Cardiac septum (tissue), 1 donor: ENCODE measurements at places on chromosomes 16 and 17. TPM values are rescaled to one million over a fixed set of nuclear protein-coding genes. Genes with fewer than 3 reads are reported as not detected.

Gene C1QL1
- total RNA-seq: 0.97 TPM

Gene SULT1A4
- 3.2 TPM for total RNA-seq

Gene NOXO1
- not detected for total RNA-seq

Gene TNFSF13
- total RNA-seq: 4.9 TPM

Gene CACNG5
- not detected for total RNA-seq

Gene CCDC102A
- total RNA-seq: 5.5 TPM

Gene DNAH9
- total RNA-seq: not detected

DNA sequence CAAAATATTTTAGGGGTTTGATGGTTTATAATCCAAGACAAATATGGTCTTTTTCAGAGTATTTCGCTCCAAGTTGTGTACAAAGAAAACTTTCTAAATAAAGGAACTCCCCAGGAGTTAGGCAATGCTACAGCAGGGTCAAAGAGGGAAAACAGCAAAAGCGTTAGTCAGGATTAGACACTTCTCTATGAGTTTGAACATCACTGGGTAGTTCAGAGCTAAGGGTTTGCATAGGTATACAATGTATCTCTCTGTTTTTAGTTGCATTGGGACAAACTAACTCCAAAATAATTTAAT is 34.8 kb downstream of the FAM20A start:
- no peak for DNase-seq

DNA sequence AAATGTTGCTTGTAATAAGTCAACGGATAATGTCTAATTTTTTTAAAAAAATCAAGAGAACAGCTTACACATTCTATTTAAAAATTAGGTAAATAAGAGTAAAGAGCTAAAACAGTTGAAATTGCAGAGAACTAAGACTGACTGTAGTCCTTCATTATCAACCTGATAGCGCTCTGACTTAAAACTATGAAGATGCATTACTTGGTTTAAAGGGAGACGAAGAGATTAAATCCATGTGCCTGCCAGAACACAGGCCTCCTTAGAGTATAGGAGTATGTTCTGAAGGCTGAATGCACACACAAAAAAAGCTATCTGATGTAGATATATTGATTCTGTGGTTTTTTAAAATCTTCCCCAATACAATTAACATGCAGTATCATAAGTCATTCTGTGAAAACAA is 28.5 kb downstream of the GLG1 start:
- DNase-seq: no peak

DNA sequence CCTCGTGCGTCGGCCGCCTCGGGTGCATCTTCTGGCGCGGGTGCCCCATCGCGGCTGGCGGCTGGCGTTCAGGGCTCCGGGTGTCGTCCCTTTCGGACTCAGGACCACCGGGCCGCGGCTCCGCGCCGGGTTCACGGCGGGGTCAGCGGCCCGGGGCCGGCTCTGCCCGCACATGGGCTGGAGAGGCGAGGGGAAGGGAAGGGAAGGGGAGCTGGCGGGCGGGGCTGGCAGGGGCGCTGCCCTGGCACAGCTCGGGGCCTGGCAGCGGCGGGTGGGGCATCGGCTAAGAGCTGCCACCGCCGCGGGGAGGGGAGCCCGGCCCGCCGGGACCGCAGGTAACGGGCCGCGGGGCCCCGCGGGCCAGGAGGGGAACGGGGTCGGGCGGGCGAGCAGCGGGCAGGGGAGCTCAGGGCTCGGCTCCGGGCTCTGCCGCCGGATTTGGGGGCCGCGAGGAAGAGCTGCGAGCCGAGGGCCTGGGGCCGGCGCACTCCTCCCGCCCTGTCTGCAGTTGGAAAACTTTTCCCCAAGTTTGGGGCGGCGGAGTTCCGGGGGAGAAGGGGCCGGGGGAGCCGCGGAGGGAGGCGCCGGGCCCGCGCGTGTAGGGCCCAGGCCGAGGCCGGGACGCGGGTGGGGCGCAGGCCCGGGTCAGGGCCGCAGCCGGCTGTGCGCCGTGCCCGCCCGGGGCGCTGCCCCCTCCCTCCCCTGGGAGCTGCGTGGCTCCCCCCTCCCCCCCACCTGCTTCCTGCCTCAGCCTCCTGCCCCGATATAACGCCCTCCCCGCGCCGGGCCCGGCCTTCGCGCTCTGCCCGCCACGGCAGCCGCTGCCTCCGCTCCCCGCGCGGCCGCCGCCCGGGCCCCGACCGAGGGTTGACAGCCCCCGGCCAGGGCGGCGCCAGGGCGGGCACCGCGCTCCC is 646 bp downstream of the HIC1 start:
- no peak for DNase-seq

DNA sequence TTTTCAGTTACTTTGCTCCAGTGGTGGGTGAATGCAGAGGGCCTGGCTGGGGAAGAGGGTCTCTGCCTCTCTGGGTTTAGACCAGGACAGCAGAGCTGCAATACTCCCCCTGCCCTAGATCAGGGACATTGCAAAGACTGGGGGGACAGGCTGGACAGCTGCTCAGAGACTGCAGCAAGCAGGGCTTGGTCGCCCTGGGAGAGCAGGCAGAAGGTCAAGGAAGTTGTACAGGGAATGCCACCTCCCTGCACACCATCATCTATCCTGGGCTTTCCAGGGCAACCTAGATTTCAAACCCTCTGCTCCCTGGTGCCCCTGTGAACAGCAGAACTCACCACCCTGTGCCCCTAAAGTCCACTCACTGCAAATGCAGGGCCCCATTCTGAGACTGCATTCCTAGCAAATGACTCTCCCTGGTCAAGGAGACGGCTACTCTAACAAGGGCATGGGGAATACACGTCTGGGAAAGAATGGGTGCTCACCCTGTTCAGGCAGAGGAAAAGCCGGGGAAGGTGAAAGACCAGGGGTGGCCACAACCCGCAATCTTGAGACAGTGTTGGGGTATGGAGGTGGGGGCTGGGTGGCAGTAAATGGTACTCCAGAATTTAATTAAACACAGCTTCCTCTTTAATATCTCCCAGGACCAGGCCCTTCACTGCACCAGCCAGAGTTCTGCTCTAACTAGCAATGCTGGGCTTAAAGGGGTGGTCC is 1.0 kb downstream of the KIFC3 start:
- DNase-seq: no peak

DNA sequence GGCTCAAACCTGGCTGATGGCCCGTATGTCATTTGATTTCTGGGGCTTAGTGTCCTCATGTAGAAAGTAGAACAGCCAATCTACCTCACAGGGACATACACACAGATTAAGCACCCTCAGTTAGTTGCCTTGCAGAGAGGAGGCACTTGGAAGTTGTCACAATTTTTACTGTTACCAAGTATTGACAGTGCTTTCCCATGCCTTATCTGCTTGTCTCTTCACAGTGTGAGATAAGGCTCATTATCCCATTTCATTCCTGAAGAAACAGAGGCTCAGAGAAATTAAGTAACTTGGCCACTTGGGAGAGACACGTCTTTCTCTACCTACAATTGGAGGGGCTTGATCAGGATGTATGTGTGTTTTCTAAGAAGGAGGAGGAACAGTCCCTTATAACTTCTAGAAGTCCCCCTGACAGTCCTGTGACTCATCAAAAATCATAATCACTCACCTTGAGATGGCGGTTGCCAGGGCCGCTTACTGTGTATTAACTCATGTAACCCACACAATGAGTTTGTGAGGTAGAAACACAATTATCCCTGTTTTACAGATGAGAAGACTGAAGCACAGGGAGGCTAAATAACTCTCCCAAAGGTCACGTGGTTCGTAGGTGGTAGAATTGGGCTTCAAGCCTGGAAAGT is 56.9 kb upstream of the LHX1 start:
- DNase-seq: no peak

GRCh38 chr16:57652695-57653471 is 15.2 kb upstream of the ADGRG3 start:
- no peak for DNase-seq

DNA sequence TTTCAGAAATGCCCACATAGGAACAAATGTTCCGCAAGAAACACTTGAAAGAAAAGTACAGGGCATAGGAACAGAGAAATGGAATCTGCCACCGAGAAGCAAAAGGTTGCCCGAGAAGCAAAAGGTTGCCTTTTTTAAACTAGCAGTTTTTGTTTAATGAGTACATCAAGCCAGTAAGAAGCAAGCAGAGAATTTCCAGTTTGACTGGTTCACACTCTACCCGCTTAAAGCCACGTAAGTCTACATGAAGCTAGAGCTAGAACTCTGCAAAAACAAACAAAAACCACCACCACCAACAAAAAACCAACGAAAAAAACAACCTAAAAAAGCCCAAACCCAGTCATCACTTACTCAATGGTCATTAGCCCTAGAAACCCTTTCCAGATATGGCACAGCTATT is 144.3 kb downstream of the MAP2K6 start:
- DNase-seq: no peak

- DNase-seq: no peak
These were observed 14.7 kb upstream of the WNT3 start for GRCh38 chr17:46832945-46833839.

GRCh38 chr17:17062866-17063265 is 20.6 kb downstream of the MPRIP start:
- peak; percentile 66 for DNase-seq

- no peak for DNase-seq
These were observed 328.1 kb downstream of the C16orf95 start for GRCh38 chr16:86988920-86989696.

- no peak for DNase-seq
These were observed 31.1 kb upstream of the HELZ start for GRCh38 chr17:67276075-67276474.

DNA sequence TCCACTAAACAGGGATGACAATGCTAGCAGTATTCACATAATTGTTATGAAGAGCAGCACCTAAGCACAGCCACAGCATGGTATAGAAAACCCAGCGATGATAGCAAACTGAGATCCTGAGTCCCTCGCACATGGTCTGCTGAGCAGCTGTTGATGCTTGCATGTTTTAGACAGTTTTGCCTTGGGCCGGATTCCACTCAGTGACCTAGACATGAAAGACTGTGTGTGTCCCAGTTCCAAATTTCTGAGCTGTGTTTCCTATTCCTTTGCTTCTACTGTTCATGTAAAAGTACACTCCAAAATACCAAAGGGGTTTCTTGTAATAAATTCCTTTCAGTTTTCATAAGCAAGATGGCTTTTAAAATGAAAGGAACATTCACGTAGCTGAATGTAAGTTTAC is 30.8 kb upstream of the CMTR2 start:
- no peak for DNase-seq

DNA sequence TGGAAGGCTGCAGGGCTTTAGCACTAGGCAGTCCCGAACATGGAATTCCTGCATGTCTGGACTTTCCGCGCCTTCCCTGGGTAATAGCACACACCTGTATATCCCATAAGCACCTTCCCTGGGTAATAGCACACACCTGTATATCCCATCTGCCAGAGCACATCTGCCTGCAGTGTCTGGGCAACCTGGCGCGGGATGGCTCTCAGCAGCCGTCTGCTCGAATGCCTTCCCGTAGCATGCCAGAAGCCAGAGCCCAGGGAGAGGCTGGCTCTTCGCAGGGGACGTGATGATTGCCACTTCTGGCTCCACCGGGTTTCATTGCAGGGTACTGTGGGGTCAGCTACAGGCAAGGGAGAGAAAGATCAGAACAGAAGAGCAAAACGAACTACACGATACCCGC is 21.3 kb downstream of the MBTPS1 start:
- DNase-seq: no peak
